ENCODE measurements at places on chromosomes 13 and 19.

- no peaks in the 10 kb centered on the region for H3K4me1 ChIP-seq
- DNase-seq, result no peak
- no peaks in the 10 kb centered on the region for H3K36me3 ChIP-seq
Measured at GRCh38 chr13:56019606-56020005, 1121.1 kb upstream of the PRR20A start.

DNA sequence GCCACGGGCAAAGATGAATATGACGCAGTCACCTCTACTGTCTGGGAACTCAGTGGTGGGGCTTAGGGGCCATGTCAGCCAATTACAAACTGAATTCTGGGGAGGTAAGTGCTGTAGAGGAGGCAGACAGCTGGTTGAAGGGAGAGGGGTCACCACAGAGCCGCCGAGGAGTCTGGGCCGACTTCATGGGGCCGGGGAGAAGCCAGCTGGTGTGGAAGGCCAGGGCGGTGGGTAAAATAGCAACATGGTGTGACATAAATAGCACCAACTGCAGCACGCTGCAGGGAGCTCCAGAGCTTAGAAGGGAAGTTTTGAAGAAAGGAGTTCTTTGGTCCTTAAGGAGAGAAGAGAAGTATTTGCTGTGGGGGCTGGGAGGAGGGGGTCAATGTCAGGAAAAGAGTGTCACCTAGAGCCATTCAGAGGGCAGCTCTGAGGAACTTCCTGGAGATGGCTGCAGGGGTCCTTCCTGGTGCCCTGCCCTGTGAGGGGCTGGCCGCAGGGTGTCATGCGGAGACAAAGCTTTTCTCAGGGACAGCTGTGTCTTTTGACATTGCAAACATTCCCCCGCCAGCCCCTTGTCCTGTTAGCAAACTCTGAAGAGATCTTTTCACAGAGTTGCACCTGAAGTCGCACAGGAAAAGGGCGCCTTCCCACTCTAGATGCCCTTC is 6.4 kb downstream of the METTL21C start:
- no peak overlapping the region for H3K4me3 ChIP-seq
- H3K36me3 ChIP-seq, result no peaks in the 10 kb centered on the region
- H3K27ac ChIP-seq, result no peak overlapping the region
- no peak for DNase-seq
- H3K4me1 ChIP-seq, result peaks cover 6% of the 10 kb centered on the region

DNA sequence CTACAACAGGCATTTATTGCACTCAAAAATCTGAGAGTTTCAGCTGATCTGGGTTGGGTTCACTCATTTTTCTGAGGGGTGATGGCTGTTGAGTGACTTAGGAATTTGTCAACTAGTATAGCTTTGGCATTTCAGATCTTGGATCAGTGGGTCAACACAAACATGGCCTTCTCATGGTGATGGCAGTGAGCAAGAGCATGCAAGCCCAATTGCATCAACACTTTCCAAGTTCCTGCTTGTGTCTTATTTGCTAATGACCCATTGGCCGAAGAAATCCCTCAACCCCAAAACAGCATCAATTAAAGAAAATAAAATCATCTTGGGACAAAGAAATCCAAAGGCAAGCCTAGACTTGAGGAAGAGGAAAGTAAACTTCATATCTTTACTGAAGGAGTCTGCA is 23.9 kb upstream of the MYCBP2 start:
- H3K36me3 ChIP-seq, result no peaks in the 10 kb centered on the region
- H3K27ac ChIP-seq, result no peak overlapping the region
- no peak overlapping the region for H3K4me3 ChIP-seq
- no peaks in the 10 kb centered on the region for H3K27me3 ChIP-seq

- no peak overlapping the region for H3K4me3 ChIP-seq
- no peak overlapping the region for H3K27ac ChIP-seq
- H3K4me1 ChIP-seq, result no peaks in the 10 kb centered on the region
- no peaks in the 10 kb centered on the region for H3K27me3 ChIP-seq
- DNase-seq, result no peak
Measured at GRCh38 chr13:28425793-28426192, 69.1 kb downstream of the FLT1 start.

DNA sequence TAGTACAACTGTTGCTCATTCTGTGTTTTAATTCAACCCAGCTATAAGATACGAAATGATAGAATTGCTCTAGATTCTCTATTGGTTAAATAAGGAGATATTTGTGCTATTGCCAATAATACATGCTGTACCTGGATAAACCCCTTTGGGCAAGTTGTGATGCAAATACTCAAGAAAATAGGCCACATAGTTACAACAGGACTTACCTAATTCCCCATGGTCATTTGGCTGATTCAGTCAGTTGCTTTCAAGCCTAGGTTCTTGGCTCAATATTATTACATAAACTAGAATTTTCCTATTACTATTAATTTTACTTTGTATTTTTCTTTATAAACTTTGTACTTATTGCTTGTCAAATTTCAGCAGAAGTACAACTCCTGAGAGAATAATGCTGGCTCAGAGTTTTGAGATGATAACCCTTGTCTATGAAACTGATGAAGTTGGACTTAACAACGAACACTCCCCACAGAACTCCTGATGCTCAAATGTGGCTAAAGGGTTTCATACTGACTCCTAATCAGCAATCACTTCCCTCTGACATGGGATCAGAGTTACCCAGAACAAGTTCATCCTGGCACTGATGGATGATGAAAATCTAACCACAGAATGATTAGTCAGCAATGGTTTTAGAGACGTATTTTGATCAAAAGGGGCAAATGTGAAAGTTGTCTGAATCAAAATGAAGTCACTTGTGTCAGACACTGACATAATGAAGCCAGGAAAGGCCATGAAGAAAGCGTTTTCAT is 221.1 kb downstream of the ITGBL1 start:
- H3K27me3 ChIP-seq, result no peaks in the 10 kb centered on the region
- DNase-seq, result no peak
- H3K27ac ChIP-seq, result no peak overlapping the region

- no peak overlapping the region for H3K4me3 ChIP-seq
- H3K36me3 ChIP-seq, result no peaks in the 10 kb centered on the region
- no peak for DNase-seq
- no peaks in the 10 kb centered on the region for H3K27me3 ChIP-seq
Measured at GRCh38 chr13:92074658-92075057, 676.2 kb downstream of the GPC5 start.

DNA sequence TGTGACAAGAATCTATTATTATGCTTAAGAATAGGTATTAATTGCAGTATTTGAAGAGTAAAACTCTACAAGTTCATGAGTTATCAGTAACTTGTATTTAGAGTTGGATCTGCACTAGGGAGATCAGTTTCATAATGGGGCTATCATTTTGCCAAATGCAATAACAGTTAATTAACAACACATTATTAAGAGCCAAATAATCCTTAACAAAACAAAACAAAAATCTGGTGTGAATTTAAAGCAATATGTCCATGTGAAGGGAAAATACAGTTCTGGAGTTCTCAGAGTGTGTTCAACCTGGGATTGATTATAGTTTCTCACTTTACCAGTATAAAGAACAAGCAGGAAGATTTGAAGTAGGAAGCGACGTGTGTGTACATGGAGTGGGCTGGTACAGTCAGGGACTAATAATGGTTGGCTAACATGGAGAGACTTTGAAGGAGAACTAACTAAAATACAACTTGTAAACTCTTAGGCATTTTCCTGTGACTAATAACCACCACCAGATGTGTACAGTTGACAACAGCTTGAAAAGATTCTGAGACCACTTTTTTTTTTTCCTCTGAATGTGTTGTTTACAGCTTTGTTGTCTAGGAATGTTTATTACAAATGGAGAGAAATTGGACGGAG is 58.5 kb downstream of the POSTN start:
- H3K36me3 ChIP-seq, result no peaks in the 10 kb centered on the region
- H3K4me1 ChIP-seq, result no peaks in the 10 kb centered on the region
- no peak for DNase-seq
- H3K27me3 ChIP-seq, result no peaks in the 10 kb centered on the region

DNA sequence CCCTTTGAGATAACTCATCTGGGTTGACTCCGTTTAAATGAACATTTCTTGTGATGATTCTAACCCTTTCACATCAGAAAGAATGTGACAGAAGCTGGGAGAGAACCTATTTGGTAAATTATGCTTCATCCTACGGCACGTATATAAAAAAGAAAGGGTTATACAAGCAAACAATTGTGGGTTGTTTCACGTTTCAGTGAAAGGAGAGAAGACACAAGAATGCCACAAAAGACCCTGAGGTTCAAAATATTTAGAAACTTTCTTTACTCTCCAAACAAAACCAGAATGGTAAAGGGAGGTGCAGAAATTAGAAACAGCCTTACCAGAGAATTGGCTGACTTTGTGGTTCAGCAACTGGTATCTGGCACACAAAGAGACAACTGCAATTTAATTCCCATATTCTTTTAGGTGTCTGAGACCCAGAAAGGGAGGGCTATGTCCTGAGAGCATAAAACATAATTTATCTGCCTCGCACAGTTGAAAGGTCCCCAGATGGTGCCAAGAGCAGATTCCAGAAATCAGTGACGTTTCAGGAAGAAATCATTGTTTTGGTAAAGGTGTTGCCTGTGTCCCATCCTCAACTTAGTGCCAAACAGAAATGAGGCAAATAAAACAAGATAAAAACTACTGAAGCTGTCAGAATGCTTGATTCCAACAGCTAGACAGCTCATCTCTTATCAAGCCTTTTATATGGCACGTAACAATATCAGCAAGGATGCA is 361.4 kb downstream of the EFNB2 start:
- H3K36me3 ChIP-seq, result no peaks in the 10 kb centered on the region
- no peak for DNase-seq
- H3K4me1 ChIP-seq, result no peaks in the 10 kb centered on the region

DNA sequence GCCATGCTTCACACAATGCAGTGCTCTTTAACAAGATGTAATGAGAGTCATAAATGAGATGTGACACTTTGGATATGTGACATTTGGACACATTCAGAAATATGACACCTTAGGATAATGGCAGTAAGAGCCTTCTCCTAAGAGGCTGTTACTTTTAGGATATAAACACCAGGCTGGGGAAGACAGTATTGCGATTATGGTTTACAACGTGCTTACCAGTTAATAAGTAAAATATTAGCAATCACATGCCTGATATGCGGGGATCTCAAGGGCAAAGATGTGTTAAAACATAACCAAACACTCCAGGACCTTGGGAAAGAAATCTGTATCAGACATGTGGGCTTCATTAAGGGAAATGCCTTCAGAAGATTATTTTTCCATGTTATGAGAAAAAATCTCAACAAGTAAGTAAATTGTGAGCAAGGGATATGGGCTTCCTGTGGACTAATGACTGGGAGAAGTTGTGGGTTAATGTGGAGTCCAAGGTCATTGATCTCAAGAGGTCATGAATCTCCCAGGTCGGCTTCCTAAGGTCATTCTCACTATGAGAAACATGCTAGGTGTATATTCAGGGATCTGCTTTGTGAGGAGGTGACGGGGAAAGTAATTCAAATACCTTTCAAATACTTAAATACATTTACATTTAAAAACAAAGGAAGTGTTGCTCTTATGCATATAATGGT is 105.3 kb downstream of the STARD13 start:
- no peaks in the 10 kb centered on the region for H3K4me1 ChIP-seq
- H3K4me3 ChIP-seq, result no peak overlapping the region
- no peaks in the 10 kb centered on the region for H3K36me3 ChIP-seq
- DNase-seq, result no peak

GRCh38 chr19:10292789-10293636 is 3.3 kb downstream of the ICAM5 start:
- H3K36me3 ChIP-seq, result no peaks in the 10 kb centered on the region
- no peak overlapping the region for H3K4me3 ChIP-seq
- H3K4me1 ChIP-seq, result peaks cover 66% of the 10 kb centered on the region
- DNase-seq, result no peak

DNA sequence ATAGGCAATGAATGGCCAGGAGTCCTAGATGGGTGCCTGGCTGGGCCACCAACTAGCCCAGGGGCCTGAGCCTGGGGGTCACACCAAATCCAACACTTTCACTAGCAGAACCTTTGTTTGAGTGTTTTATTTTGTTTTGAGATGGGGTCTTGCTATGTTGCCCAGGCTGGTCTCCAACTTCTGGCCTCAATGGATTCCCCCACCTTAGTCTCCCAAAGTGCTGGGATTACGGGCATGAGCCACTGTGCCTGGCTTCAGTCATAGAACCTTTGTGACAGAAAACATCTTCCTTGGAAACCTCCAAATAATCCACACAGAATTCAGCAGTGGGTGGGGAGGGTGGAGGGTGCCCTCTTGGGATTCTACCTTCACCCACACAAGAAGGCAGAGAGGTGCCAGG is 6.1 kb downstream of the PRKACA start:
- no peak for DNase-seq
- H3K36me3 ChIP-seq, result peaks cover 3% of the 10 kb centered on the region
- no peak overlapping the region for H3K4me3 ChIP-seq
- H3K27me3 ChIP-seq, result no peaks in the 10 kb centered on the region
- H3K27ac ChIP-seq, result no peak overlapping the region

DNA sequence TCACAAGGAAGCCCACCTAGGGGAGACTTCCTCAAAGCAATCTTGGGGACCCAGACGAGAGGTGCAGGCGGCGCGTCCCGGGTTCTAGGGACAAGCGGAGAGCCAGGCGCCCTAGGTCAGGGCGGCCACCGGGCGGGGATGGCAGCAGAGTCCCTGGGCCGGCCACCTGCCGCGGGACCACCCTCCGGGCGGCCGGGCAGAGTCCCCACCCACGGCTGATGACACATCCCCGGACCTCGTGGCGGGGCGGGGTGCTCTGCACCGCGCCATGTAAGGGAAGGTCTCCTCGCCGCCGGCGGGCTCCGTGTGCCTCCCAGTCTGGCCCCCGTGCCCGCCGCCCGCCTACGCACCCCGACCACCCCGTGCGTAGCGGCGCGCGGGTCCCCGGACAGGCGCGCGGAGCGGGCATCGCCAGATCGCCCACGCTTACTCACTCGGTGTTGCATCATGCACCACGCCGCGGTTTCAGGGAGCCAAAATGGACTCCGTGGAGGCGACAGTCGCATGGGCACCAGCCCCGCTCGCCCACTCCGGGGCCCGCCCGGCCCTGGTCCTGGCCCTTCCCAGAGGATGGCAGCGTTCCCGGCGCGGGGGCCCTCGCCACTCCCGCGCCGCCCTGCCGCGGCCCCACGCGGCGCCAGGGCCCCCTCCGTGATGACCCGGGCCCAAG is 643 bp downstream of the SLC7A1 start:
- peak overlapping the region; percentile 73 for H3K27ac ChIP-seq
- peak; percentile 40 for DNase-seq
- H3K36me3 ChIP-seq, result no peaks in the 10 kb centered on the region
- H3K4me1 ChIP-seq, result peaks cover 8% of the 10 kb centered on the region

- no peaks in the 10 kb centered on the region for H3K4me1 ChIP-seq
- H3K27ac ChIP-seq, result no peak overlapping the region
- no peak overlapping the region for H3K4me3 ChIP-seq
- H3K27me3 ChIP-seq, result no peaks in the 10 kb centered on the region
- DNase-seq, result no peak
Measured at GRCh38 chr13:111021270-111021669, 93.8 kb upstream of the ARHGEF7 start.

GRCh38 chr13:113646921-113647340 is 11.1 kb downstream of the ATP4B start:
- H3K36me3 ChIP-seq, result no peaks in the 10 kb centered on the region
- H3K4me3 ChIP-seq, result no peak overlapping the region
- no peak overlapping the region for H3K27ac ChIP-seq

Data from effector memory CD4-positive, alpha-beta T cell (primary cell).